ENCODE measurements at places on chromosomes 13 and 19. TPM values are rescaled to one million over a fixed set of nuclear protein-coding genes. Genes with fewer than 3 reads are reported as not detected.

CEACAM8 gene
- polyA plus RNA-seq = not detected

ZNF543 gene
- 2.1 TPM for polyA plus RNA-seq

UBE2L5 gene
- not detected for polyA plus RNA-seq

CEACAM4 gene
- 0.16 TPM for polyA plus RNA-seq

SIGLEC9 gene
- 1.2 TPM for polyA plus RNA-seq

PHF11 gene
- polyA plus RNA-seq = 23.8 TPM

PRTN3 gene
- not detected for polyA plus RNA-seq

IGFL4 gene
- polyA plus RNA-seq = not detected

KLHL1 gene
- not detected for polyA plus RNA-seq

RUBCNL gene
- polyA plus RNA-seq = 0.36 TPM

SIGLEC5 gene
- polyA plus RNA-seq = not detected

ZFP28 gene
- polyA plus RNA-seq = 3.8 TPM

KLK6 gene
- not detected for polyA plus RNA-seq

FXYD1 gene
- polyA plus RNA-seq = 289 TPM

SIGLECL1 gene
- not detected for polyA plus RNA-seq

TMC4 gene
- 2.3 TPM for polyA plus RNA-seq

KIR3DL1 gene
- polyA plus RNA-seq = 0.05 TPM

RAB3D gene
- 4.1 TPM for polyA plus RNA-seq

FCER2 gene
- 0.09 TPM for polyA plus RNA-seq

SMIM44 gene
- not detected for polyA plus RNA-seq

CABP5 gene
- polyA plus RNA-seq = not detected

FCGBP gene
- 2.1 TPM for polyA plus RNA-seq

PCDH17 gene
- 1.3 TPM for polyA plus RNA-seq

NXNL1 gene
- polyA plus RNA-seq = 0.63 TPM

ZNF799 gene
- 2.1 TPM for polyA plus RNA-seq

LILRB4 gene
- polyA plus RNA-seq = 1.4 TPM

PRODH2 gene
- polyA plus RNA-seq = not detected

KIR2DL4 gene
- polyA plus RNA-seq = 0.07 TPM

ALOX5AP gene
- polyA plus RNA-seq = 1.9 TPM

KIR2DL3 gene
- polyA plus RNA-seq = 0.07 TPM

PTGER1 gene
- polyA plus RNA-seq = not detected

MAN2B1 gene
- 19.8 TPM for polyA plus RNA-seq

DNAAF3 gene
- polyA plus RNA-seq = 2.9 TPM

TFDP1 gene
- polyA plus RNA-seq = 37.1 TPM

FCHO1 gene
- polyA plus RNA-seq = 0.57 TPM

ZNF607 gene
- 2.2 TPM for polyA plus RNA-seq

COL5A3 gene
- 13.5 TPM for polyA plus RNA-seq

TTC9B gene
- 0.11 TPM for polyA plus RNA-seq
